ENCODE measurements at places on chromosomes 16 and 17. TPM values are rescaled to one million over a fixed set of nuclear protein-coding genes. Genes with fewer than 3 reads are reported as not detected.

Gene SOX15
- 1.7 TPM for total RNA-seq

Gene ATP2C2
- total RNA-seq: not detected

Gene IL17C
- not detected for total RNA-seq

Gene KRT36
- total RNA-seq: not detected

Gene CYBA
- total RNA-seq: 28.7 TPM

Gene AANAT
- total RNA-seq: 0.39 TPM

Gene PYY
- total RNA-seq: not detected

Gene FOXF1
- total RNA-seq: not detected

Gene ABCC12
- not detected for total RNA-seq

Gene DPEP2
- total RNA-seq: not detected

Gene RAP1GAP2
- total RNA-seq: 86.0 TPM

Gene PLD6
- total RNA-seq: 1.1 TPM

Gene MT1H
- not detected for total RNA-seq

Gene PRR29
- not detected for total RNA-seq

Gene ACE
- 3.7 TPM for total RNA-seq
